ENCODE measurements at places on chromosomes 5 and 9. TPM values are rescaled to one million over a fixed set of nuclear protein-coding genes. Genes with fewer than 3 reads are reported as not detected.

SLC6A19 gene
- total RNA-seq: not detected

SV2C gene
- total RNA-seq: 0.44 TPM

CFAP90 gene
- total RNA-seq: not detected

RBM18 gene
- 40.7 TPM for total RNA-seq

NPR3 gene
- total RNA-seq: 81.0 TPM

IFNA2 gene
- total RNA-seq: not detected

HAPLN1 gene
- total RNA-seq: 2.1 TPM

SNX24 gene
- total RNA-seq: 16.0 TPM

HACD4 gene
- 0.71 TPM for total RNA-seq

CCDC180 gene
- 2.4 TPM for total RNA-seq

F12 gene
- total RNA-seq: not detected

RAB14 gene
- total RNA-seq: 51.3 TPM

IRX1 gene
- total RNA-seq: 0.16 TPM

FOXD4L4 gene
- not detected for total RNA-seq

TMC1 gene
- 0.25 TPM for total RNA-seq

SPATA31A3 gene
- not detected for total RNA-seq

GFPT2 gene
- 8.4 TPM for total RNA-seq

RBM27 gene
- 15.9 TPM for total RNA-seq

IL5 gene
- not detected for total RNA-seq

DBN1 gene
- 21.8 TPM for total RNA-seq

TSSK1B gene
- not detected for total RNA-seq

ENG gene
- total RNA-seq: 139 TPM

SLC4A9 gene
- total RNA-seq: 0.44 TPM

GABRP gene
- 0.49 TPM for total RNA-seq

DROSHA gene
- total RNA-seq: 36.5 TPM

WNT8A gene
- not detected for total RNA-seq

IL3 gene
- total RNA-seq: not detected

ARL14EPL gene
- total RNA-seq: not detected

ECSCR gene
- total RNA-seq: 20.9 TPM

IFNA6 gene
- total RNA-seq: not detected

LCN12 gene
- total RNA-seq: 7.8 TPM

FANCC gene
- total RNA-seq: 4.1 TPM

KCNV2 gene
- total RNA-seq: not detected

PAPPA gene
- 0.69 TPM for total RNA-seq

ASPN gene
- 17.5 TPM for total RNA-seq

OTULINL gene
- 3.8 TPM for total RNA-seq
